MCF 10A (cell line): ENCODE measurements at places on chromosomes 7 and 10.

GRCh38 chr10:71423250-71423649, 26.5 kb downstream of the CDH23 start:
- DNase-seq: no peak

- DNase-seq: no peak
Measured at GRCh38 chr10:57336341-57336740, 931.4 kb downstream of the IPMK start.

DNA sequence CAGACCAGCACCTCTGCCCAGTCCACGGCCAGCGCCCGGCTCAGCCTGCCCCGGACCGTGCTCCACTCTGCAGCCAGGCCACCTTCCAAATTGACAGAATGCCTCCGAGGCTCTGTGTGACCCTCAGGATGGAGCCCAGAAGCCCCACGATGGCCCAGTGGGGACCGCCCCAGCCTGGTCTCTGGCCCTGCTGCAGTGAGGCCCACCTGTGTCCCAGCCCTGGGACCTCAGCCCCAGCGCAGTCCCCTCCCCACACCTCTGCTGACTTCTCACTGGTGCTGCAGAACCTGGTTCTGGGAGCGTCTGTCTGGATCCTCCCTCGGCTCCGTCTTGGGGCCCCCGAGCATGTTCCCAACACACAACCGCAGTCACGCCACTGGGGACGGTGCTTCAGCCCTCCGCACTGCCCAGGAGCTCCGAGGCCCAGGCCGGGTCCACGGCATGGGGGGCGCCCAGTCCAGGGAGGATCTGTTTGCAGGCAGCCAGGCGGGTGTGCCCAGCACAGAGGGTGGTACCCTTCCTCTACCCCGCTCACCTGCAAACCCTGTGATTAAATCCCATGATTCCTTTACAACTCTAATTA, 248.1 kb downstream of the ELFN1 start:
- no peak for DNase-seq

DNA sequence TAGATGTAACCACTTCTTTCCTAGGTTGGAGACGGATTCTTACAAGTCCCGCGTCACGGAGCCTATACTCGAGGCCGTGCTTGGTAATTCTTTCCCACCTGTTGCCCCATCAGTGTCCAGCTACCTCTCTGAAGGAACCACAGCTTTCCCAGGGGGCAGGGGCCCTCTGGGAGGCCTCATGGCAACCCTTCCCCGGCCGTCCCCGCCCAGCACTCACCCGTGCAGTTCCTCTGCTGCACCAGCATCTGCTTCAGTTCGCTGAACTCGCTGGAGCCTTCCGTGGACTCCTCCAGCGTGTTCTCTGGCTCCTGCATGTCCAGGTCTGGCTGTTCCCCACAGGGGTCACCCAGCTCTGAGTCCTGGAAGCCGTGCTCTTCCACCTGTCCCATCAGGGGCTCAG, 24.5 kb downstream of the ZNF777 start:
- no peak for DNase-seq

DNA sequence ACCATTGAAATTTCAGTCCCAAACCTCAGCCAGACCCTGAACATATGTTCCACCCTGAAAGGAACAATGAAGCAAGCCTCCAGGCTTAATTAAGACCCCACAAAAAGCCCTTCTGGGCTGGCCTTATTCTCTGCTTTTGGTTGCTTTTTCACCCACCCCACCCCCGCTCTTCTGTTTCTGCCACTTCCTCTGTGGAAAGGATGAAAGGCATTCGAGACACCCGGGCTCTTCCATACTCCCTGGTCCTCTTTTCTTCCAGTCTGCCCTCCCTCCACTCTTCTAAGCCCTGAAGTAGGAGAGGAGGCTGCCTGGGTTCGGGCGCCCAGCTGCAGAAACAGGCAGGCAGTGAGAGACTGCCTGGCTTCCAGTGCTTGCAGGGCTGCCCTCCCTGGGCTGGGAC, 9.4 kb upstream of the FAM241B start:
- DNase-seq: no peak
